ENCODE measurements at places on chromosomes 6 and 20. TPM values are rescaled to one million over a fixed set of nuclear protein-coding genes. Genes with fewer than 3 reads are reported as not detected.

Gene OR12D3
- polyA plus RNA-seq, result not detected

Gene HLA-DRB5
- polyA plus RNA-seq, result 92.6 TPM

Gene CTSZ
- polyA plus RNA-seq, result 34.7 TPM

Gene CRISP3
- polyA plus RNA-seq, result not detected

Gene SMLR1
- not detected for polyA plus RNA-seq

Gene ZBP1
- polyA plus RNA-seq, result 29.6 TPM

Gene BTNL2
- not detected for polyA plus RNA-seq

Gene ABHD16A
- 40.1 TPM for polyA plus RNA-seq

Gene MAFB
- polyA plus RNA-seq, result not detected

Gene OOEP
- polyA plus RNA-seq, result 0.79 TPM

Gene RSPH4A
- not detected for polyA plus RNA-seq

Gene ADA
- polyA plus RNA-seq, result 10.5 TPM

Gene MAS1
- not detected for polyA plus RNA-seq

Gene ZSCAN16
- polyA plus RNA-seq, result 14.3 TPM

Gene SLC2A10
- polyA plus RNA-seq, result not detected

Gene FNDC1
- not detected for polyA plus RNA-seq

Gene NHLRC1
- 0.40 TPM for polyA plus RNA-seq

Gene NKAIN2
- polyA plus RNA-seq, result not detected

Gene TRAPPC3L
- not detected for polyA plus RNA-seq

Gene THBS2
- polyA plus RNA-seq, result 0.08 TPM

Gene GPR6
- not detected for polyA plus RNA-seq

Gene TPX2
- polyA plus RNA-seq, result 0.49 TPM

Gene BMP7
- not detected for polyA plus RNA-seq

Gene PNPLA1
- polyA plus RNA-seq, result 0.19 TPM

Gene C2
- polyA plus RNA-seq, result not detected

Gene CAP2
- not detected for polyA plus RNA-seq

Gene PPP1R11
- polyA plus RNA-seq, result 102 TPM

Gene SEL1L2
- not detected for polyA plus RNA-seq

Gene RFX6
- not detected for polyA plus RNA-seq

Gene CFB
- not detected for polyA plus RNA-seq

Gene TRIM15
- polyA plus RNA-seq, result not detected

Gene BLOC1S5
- polyA plus RNA-seq, result 29.5 TPM

Gene SLC16A10
- polyA plus RNA-seq, result 1.2 TPM

Gene BEND6
- not detected for polyA plus RNA-seq

Gene OGFRL1
- 2.7 TPM for polyA plus RNA-seq

Gene SMAP1
- 18.2 TPM for polyA plus RNA-seq

Gene C4B
- polyA plus RNA-seq, result not detected

Gene DZANK1
- 2.2 TPM for polyA plus RNA-seq

Gene MAP1LC3A
- 8.6 TPM for polyA plus RNA-seq

Gene PAQR8
- polyA plus RNA-seq, result 6.4 TPM

Gene TCF15
- not detected for polyA plus RNA-seq

Gene CYP24A1
- not detected for polyA plus RNA-seq

Gene FOXQ1
- polyA plus RNA-seq, result not detected

Gene LAMA2
- 0.05 TPM for polyA plus RNA-seq

Gene CHMP4B
- polyA plus RNA-seq, result 11.8 TPM

Gene TRIM31
- polyA plus RNA-seq, result not detected

Gene CDC40
- polyA plus RNA-seq, result 47.5 TPM

Measured in IgD-negative memory B cell (primary cell).